ENCODE measurements at places on chromosomes 11 and 22. TPM values are rescaled to one million over a fixed set of nuclear protein-coding genes. Genes with fewer than 3 reads are reported as not detected.

The SPECC1L gene
- 14.8 TPM for polyA plus RNA-seq

The CHRNA10 gene
- polyA plus RNA-seq = 1.1 TPM

The C22orf31 gene
- polyA plus RNA-seq = not detected

The TNNI2 gene
- not detected for polyA plus RNA-seq

The MAP6 gene
- polyA plus RNA-seq = 1.1 TPM

The TP53AIP1 gene
- polyA plus RNA-seq = 0.03 TPM

Data from A549 (cell line).